Heart left ventricle (tissue), 16 donors: ENCODE measurements at places on chromosomes 6 and 20. TPM values are rescaled to one million over a fixed set of nuclear protein-coding genes. Genes with fewer than 3 reads are reported as not detected.

- H3K27me3 ChIP-seq: no peaks in the 10 kb centered on the region
- no peak overlapping the region for H3K27ac ChIP-seq
- no peak overlapping the region for H3K4me3 ChIP-seq
Measured at GRCh38 chr6:2086326-2086965, 159.0 kb downstream of the GMDS start.

DNA sequence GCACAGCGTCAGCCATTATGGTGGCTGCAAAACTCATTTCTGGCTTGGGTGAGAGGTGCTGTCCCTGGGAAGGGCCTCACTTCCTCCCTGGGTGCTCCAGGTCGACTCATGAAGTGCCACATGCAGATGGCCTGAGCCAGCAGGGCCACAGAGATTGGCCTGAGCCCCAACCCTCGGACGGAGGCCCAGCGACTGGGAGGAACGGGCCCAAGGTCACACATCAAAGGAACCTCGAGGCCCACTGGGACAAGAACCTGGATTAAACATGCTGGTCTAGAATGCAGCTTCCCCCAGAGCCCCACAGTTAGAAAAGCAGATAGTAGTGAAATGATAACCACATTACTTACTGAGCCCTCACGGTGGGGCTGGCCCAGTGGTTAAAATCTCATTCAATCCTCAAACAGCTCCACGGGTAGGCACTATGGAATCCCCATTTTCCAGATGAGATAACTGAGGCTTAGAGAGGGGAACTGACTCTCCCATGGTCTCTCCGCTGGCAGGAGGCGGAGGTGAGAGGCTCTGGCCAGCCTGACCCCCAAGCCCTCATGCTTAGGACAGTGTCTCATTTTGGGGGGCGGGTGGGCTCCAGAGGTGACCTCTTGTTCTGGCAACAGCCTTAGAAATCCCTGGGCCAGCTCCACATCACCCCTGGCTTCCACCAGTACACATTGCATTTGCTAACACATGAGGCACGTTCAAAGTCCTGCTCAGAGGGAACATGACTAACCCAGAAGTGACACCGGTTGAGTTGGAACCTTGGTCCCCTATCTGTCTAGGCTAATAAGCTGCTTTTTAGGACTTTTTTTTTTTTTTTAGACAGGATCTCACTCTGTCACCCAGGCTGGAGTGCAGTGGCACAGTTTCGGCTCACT lies 53.0 kb downstream of the SRC start:
- DNase-seq: no peak
- peaks cover 2% of the 10 kb centered on the region for H3K4me1 ChIP-seq
- no peak overlapping the region for H3K27ac ChIP-seq
- no peaks in the 10 kb centered on the region for H3K36me3 ChIP-seq

DNA sequence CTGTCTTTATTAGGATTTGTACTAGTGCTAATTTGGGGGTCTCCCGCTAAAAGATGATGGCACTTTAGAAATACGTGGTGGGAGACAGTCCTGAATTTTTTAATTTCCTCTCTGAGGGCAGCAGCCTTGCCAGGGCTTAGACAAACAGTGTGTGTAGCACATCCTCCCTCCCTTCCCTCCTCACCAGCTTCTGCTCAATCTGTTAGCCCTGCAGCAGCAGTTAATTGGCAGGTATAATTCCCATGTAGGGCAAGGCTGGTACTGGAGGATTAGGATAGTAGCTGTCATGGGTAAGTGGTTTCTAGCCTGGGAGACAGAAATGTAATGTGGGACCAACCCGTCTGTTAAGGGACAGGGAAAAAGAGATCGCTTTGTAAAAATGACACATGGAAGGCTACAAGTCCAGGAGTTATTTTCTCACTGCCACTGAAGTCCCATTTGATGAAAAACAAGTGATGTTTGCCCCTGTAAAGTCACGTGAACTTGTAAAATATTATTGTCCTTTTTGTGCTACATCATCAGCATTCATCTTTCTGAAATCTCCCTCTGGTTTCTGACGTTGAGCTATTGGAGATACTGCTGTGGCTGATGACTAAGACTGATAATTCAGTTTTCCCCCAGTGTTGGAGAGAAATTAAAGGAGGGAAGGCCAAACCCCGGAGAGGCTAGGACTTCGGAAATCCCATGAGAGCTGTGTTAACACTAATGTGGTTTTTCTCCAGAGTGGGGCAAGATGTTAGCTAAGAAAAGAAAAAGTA lies 40.6 kb downstream of the CTNNBL1 start:
- no peak overlapping the region for H3K4me3 ChIP-seq
- no peak overlapping the region for H3K27ac ChIP-seq
- H3K27me3 ChIP-seq: no peaks in the 10 kb centered on the region
- H3K4me1 ChIP-seq: peaks cover 11% of the 10 kb centered on the region

DNA sequence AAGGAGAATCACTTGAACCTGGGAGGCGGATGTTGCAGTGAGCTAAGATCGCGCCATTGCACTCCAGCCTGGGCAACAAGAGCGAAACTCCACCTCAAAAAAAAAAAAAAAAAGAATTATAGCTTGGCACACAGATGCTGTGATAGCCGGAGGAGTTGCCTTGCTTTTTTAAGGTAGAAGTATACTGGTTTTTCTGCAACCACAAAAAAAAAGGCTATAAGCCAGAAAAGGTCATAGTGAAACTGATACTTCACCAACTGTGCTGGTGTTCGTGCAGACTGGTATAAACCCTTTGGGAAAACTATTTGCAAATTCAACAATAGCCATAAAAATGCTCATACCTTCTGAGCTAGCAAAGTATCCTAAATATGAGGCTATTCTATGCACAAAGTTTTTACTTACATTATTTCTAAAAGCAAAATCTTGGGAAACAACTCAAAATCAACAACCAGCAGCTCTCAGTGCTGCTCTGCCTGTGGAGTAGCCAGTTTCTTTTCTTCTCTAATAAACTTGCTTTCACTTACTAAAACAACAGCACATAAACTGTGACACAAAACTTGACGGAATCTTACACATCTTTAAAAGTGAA lies 44.0 kb downstream of the B4GALT5 start:
- no peak overlapping the region for H3K27ac ChIP-seq
- H3K4me1 ChIP-seq: peaks cover 67% of the 10 kb centered on the region
- DNase-seq: no peak
- H3K27me3 ChIP-seq: no peaks in the 10 kb centered on the region

DNA sequence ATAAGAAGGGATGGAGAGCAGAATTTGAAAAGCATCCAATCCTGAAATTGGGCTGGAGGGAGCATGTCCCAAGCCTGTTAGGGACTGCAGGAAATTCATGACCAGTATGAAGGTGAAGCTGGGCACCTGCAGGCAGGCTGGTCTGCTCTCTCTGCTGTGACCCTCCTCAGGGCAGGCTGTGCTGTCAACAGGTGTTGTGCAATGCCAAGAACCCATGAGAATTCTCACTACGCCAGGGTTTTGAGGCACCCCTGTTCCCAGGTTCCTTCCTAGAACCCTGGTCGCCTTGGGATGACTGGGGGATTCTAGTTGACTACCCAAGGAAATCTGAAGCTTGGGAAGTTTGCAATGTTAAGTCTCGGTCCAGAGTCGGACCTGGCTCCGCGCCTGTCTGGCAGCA lies 13.3 kb upstream of the MAS1L start:
- no peak overlapping the region for H3K4me3 ChIP-seq
- no peak for DNase-seq

DNA sequence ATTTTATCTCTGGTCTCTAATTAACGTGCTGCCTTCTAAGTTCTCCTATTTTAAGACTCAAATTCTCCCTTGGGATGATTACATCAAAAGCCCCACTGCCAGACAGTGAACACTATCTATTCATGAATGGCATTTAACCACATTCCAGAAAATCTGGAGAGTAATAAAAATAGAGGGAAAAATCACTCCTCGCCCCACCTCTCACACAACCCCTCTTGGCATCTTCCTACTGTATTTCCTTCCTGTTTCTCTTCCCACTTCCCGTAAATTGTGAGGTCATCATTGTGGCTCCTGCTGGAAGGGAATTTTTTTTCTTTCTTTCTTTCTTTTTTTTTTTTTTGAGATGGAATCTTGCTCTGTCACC lies 31.5 kb downstream of the RAB44 start:
- no peak overlapping the region for H3K4me3 ChIP-seq
- H3K4me1 ChIP-seq: no peaks in the 10 kb centered on the region
- H3K36me3 ChIP-seq: no peaks in the 10 kb centered on the region
- no peaks in the 10 kb centered on the region for H3K27me3 ChIP-seq

- no peak for DNase-seq
- H3K4me1 ChIP-seq: no peaks in the 10 kb centered on the region
- H3K36me3 ChIP-seq: no peaks in the 10 kb centered on the region
- H3K4me3 ChIP-seq: no peak overlapping the region
Measured at GRCh38 chr20:47809161-47809960, 24.1 kb upstream of the SULF2 start.

DNA sequence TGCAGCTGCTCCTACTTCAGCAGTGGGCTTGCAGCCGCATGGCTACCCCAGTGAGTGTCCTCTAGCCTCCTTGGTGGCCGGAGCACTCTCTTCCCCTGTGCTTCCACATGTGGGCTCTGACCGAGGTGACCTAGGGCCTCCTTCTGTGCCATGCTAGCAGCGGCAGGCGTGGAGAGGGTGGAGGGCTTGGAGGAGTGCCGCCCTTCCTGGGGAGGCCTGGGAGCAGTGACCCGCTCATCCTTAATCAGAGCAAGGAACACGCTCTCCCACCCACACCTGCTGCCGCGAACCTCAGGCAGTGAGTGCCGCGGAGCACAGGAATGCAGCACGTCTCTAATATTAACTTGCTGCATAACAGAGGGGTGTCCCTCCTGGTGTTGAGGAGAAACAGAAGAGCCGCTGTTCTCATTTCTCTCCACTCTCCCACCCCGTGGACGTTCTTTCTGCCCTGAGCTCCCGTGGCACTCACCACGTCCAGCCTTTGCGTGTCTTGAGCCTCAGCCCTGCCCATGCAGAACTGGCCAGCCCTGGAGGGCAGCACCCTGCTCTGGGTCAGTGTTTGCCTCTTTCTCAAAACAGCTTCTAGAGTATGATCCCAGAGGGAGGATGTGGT lies 31.9 kb downstream of the DUSP22 start:
- H3K4me3 ChIP-seq: no peak overlapping the region
- no peaks in the 10 kb centered on the region for H3K36me3 ChIP-seq
- H3K4me1 ChIP-seq: peaks cover 21% of the 10 kb centered on the region
- no peaks in the 10 kb centered on the region for H3K27me3 ChIP-seq
- no peak for DNase-seq

GRCh38 chr6:66555082-66555481 lies 848.1 kb upstream of the EYS start:
- no peaks in the 10 kb centered on the region for H3K27me3 ChIP-seq
- H3K4me1 ChIP-seq: no peaks in the 10 kb centered on the region
- no peak overlapping the region for H3K27ac ChIP-seq
- no peaks in the 10 kb centered on the region for H3K36me3 ChIP-seq
- no peak overlapping the region for H3K4me3 ChIP-seq

DNA sequence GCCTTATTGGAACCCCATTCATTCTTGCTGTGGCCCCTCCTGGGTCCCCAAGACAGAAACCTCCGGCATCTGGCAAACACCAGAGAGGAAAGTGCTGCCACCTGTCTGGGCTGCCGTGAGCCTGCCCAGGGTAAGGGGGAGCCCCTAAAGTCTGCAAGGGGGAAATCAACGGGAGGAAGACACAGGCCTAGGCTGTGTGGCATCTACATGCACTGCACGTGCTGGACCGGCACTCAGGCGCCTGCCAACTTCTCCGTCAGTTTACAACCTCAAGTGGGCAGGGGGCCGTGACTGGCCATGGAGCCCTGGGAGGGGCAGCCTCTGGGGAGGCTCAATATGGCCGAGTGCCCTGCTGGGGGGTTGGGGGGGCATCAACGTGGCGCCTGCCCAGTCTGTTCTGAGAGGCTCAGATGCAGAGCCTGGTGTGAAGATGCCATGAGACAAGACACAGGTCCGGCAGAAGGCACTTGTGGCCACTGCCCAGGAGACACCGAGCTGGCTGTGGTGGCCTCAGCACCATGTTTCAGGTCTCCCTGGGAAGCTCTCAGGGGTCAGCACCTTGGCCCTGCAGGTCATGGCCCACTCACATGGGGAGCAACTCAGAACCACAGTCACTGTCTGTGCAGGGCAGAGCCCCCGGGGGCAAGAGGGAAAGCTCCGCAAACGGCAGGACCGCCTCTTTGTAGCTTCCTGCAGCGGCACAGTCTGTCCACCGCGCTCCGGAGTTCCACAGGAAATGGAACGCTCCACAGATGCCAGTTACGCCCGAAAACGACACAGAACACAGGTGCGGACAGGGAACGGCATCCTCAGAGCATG lies 8.4 kb downstream of the UCKL1 start:
- peaks cover 33% of the 10 kb centered on the region for H3K36me3 ChIP-seq
- no peaks in the 10 kb centered on the region for H3K27me3 ChIP-seq
- peaks cover 75% of the 10 kb centered on the region for H3K4me1 ChIP-seq

DNA sequence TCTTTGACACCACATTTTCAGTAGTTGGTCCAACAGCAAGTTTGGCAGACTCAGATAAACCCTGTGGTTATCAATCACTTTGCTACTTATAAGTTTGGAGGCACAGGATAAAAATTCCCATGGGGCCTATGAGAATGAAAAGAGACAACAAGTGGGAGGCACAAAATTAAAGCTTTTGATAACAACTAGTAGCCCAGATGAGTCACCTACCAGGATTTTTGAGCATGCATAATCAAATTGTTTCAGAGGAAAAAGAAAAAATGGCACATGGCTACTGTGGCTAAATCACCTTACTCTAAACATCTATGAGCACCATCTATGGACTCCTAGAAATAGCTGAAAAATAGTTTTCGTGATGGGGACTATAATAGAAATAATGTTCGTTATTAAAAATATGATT lies 40.8 kb upstream of the BMP5 start:
- H3K4me3 ChIP-seq: no peak overlapping the region
- DNase-seq: no peak
- H3K27ac ChIP-seq: no peak overlapping the region
- no peaks in the 10 kb centered on the region for H3K4me1 ChIP-seq
- H3K36me3 ChIP-seq: no peaks in the 10 kb centered on the region
- no peaks in the 10 kb centered on the region for H3K27me3 ChIP-seq

GRCh38 chr6:32554116-32554965 lies 24.3 kb upstream of the HLA-DRB5 start:
- DNase-seq: no peak
- H3K4me1 ChIP-seq: no peaks in the 10 kb centered on the region
- no peak overlapping the region for H3K4me3 ChIP-seq
- H3K27me3 ChIP-seq: no peaks in the 10 kb centered on the region
- H3K36me3 ChIP-seq: no peaks in the 10 kb centered on the region

GRCh38 chr6:21001736-21002135 lies 467.5 kb downstream of the CDKAL1 start:
- peaks cover 4% of the 10 kb centered on the region for H3K36me3 ChIP-seq
- H3K4me3 ChIP-seq: no peak overlapping the region
- H3K27ac ChIP-seq: no peak overlapping the region

DNA sequence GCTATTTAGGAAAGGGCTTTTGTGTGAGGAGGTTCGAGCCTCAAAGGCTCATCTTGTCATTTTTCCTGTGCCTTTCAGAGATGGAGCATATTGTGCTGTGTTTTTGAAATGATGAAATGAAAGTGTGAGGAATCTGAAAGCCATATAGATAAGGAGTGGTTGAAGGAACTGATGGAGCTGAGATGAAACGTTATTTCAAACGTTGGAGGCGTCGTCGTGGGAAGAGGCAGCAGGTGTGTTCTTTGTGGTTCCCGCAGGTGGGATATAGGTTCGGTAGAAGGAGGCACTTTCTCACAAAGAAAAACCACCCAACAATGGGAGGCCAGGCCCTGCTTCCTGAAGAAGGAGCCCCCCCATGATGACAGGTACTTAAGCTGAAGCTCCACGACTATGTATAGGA lies 83.2 kb upstream of the SNAP25 start:
- no peaks in the 10 kb centered on the region for H3K27me3 ChIP-seq
- no peaks in the 10 kb centered on the region for H3K36me3 ChIP-seq

The TINAG gene
- 0.45 TPM for total RNA-seq

The TP53TG5 gene
- 3.1 TPM for total RNA-seq

The NNAT gene
- not detected for total RNA-seq

The TRIM31 gene
- not detected for total RNA-seq

The MUC21 gene
- total RNA-seq: not detected

The ADAM33 gene
- total RNA-seq: 10.1 TPM

The LMBRD1 gene
- total RNA-seq: 43.9 TPM

The BCAS1 gene
- not detected for total RNA-seq
